ENCODE measurements at places on chromosomes 1 and 21.

- DNase-seq: no peak
These were observed 161.8 kb downstream of the AMY1C start for GRCh38 chr1:103911450-103911849.

GRCh38 chr1:173934440-173934839, 17.3 kb upstream of the SERPINC1 start:
- DNase-seq: no peak

DNA sequence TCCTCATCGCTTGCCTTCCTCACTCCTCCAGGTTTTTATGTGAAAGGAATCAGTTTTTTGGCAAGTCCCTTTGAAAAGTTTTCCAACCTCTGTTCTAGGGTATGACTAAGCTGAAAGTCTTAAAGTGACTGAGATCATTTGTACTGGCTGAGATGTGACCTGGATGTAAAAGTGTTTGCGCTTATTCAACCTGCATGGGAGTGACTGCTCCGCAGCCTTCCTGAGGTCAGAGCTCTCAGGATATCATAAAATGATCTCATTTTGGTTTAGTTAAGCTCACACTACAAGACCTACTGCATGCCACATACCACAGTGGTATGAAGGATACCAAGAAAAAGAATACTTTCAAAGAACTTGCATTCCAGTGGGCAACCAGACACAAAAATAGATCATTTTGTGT, 29.8 kb upstream of the TADA1 start:
- no peak for DNase-seq

GRCh38 chr1:27644369-27645070, 9.5 kb upstream of the FGR start:
- DNase-seq: no peak

DNA sequence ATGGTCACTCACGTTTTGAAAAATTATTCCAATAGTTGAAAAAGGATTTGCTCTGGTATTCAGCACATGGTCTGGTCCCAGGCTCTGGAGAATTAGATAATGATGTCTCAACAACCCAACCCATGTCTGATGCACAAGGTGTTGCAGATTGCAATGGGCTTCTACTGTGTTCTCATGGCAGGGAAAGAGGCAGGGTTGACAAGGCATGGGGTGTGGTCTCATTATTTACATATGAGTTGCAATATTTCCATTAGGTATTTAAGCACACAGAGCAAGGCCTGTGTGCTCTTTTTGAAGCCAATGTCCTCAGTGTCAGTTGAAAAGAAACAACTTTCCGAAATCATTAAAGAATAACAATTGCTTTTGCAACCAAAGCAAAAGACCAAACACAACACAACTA, 381.9 kb upstream of the PBX1 start:
- DNase-seq: no peak

DNA sequence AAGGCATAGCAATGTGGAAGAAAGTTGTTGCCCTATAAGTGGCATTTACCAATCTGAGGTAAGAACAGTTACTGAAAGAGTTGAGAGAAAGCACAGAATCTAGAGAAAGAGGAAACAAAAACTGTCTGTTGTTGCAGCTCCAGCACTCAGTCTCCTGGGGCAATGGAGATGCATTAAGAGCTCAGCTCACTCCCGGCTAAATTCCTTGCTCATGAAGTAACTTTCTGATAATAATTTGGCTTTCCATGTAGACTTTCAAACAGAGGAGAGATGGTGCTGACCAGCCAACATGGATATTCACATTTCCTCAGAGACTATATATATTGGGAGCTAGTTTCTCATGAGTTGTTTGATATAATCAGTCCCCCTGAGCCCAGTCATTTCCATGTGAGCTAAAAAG, 135.3 kb downstream of the GDAP2 start:
- no peak for DNase-seq

- DNase-seq: no peak
These were observed 22.0 kb downstream of the LYPD8 start for GRCh38 chr1:248733566-248733965.

DNA sequence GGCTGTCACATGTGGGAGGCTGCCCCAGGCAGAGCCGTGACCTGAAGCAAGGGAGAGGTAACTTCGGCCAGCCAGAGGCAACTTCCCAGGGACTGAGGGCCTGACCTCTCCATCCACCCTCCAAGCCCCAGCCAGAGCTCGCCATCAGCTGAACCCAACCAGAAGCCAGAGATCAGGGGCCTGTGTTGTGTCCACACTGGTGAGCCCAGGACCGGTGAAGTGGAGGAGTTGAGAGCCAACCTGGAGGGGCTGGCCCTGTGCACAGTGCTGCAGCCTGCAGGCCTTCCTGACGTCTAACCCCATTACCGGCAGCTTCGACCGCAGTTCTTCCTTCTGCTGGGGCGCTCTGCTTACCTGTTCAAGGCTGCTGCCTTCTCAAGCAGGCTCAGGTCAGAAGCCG, 19.6 kb upstream of the PDE9A start:
- no peak for DNase-seq

- no peak for DNase-seq
These were observed 68.0 kb downstream of the PDE9A start for GRCh38 chr21:42721341-42721824.

GRCh38 chr1:52572387-52572786, 19.5 kb upstream of the TUT4 start:
- DNase-seq: no peak

DNA sequence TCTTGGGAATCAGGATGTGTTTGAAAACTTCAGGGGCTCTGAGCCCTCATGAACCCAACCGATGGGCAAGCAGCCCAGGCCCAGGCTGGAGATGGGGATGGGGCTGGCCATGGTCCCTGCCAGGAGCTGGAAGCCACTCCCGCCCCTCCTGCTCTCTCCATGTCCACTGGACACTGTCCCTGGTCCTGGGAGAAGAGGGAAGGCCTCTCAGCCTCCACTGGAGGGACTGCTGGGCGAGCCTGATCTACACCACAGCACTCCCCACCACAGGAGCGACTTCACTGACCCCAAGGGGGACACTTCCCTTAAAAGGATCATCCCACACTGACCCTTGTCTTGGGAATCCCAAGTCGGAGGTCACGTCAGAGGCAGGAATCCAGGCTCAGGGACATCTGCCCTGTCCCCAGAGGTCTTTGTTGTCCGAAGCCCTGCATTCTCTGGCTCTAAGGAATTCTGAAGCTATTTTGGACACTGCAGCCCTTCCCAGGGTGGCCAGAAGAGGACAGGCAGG, 16.9 kb upstream of the COL18A1 start:
- no peak for DNase-seq

GRCh38 chr1:10651389-10651766, 145.1 kb downstream of the CASZ1 start:
- DNase-seq: no peak

GRCh38 chr1:233386336-233386735, 58.8 kb downstream of the MAP3K21 start:
- DNase-seq: no peak

- no peak for DNase-seq
These were observed 9.0 kb upstream of the PTGFRN start for GRCh38 chr1:116900471-116901365.

- no peak for DNase-seq
These were observed 58.4 kb downstream of the GDAP2 start for GRCh38 chr1:117871013-117871412.

- DNase-seq: no peak
These were observed 168.0 kb downstream of the PTPRC start for GRCh38 chr1:198806861-198807260.

GRCh38 chr1:89659322-89660081, 26.6 kb downstream of the LRRC8C start:
- DNase-seq: no peak

DNA sequence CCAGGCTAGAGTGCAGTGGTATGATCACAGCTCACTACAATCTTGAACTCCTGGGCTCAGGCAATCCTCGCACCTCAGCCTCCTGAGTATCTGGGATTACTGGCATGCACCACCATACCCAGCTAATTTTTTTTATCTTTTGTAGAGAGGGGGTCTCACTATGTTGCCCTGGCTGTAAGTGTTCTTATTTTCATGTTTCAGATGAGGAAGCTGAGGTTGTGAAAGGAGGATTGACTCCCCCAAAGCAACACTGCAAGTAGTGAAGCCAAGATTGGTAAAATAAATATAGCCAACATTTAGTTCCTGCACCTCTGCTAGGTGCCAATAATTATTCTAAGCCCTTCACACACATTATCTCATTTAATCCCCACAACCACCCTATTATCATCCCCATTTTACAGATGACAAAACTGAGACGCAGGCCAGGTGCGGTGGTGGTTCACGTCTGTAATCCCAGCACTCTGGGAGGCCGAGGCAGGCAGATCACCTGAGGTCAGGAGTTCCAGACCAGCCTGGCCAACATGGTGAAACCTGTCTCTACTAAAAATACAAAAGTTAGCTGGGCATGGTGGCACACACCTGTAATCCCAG, 2.1 kb downstream of the PMVK start:
- DNase-seq: no peak

- peak; percentile 72 for DNase-seq
These were observed at the start of gene ELOVL1 for GRCh38 chr1:43367904-43368645. TSS of gene ELOVL1 (minus strand) at chr1:43368011. CDS start at chr1:43365609, 2,402 bp downstream.

Data from activated CD4-positive, alpha-beta T cell treated with anti-CD3 and anti-CD28 coated beads, Interleukin-2, amount 50 U/mL, for 1 hour (primary cell).